Cerebellar nuclear complex (tissue), 1 donor: ENCODE measurements at places on chromosomes 11 and 22.

DNA sequence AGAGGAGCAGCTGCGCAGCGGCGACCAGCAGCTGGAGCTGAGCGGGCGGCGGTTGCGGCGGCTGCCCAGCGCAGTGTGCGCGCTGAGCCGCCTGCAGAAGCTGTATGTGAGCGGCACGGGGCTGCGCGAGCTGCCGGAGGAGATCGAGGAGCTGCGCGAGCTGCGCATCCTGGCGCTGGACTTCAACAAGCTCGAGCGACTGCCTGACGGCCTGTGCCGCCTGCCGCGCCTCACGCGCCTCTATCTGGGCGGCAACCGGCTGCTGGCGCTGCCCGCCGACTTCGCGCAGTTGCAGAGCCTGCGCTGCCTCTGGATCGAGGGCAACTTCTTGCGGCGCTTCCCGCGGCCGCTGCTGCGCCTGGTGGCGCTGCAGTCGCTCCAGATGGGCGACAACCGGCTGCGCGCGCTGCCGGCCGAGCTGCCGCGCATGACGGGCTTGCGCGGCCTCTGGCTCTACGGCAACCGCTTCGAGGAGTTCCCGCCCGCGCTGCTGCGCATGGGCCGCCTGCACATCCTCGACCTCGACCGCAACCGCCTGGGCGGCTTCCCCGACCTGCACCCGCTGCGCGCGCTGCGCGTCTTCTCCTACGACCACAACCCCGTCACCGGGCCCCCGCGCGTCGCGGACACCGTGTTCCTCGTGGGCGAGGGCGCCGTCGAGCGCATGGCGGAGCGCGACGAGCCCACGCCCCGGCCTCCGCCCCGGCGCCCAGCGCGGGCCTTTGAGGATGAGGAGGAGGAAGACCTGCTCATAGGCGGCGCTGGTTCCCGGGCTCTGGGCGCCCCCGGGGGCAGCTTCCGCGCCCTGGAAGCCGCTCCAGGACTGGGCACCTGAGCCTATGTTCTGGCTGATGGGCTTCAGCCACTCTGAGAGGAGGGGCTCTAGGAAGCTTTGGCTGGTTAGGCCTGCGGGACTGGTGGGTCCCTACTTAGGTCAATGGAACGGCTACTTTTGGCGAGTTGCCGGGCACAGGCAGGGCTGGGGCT is 787 bp downstream of the LRRC10B start:
- no peak for DNase-seq

GRCh38 chr11:111977146-111978027 is 40.2 kb downstream of the DIXDC1 start:
- DNase-seq = no peak

- no peak for DNase-seq
Measured at GRCh38 chr11:39434466-39434865, 2025.0 kb downstream of the LRRC4C start.

DNA sequence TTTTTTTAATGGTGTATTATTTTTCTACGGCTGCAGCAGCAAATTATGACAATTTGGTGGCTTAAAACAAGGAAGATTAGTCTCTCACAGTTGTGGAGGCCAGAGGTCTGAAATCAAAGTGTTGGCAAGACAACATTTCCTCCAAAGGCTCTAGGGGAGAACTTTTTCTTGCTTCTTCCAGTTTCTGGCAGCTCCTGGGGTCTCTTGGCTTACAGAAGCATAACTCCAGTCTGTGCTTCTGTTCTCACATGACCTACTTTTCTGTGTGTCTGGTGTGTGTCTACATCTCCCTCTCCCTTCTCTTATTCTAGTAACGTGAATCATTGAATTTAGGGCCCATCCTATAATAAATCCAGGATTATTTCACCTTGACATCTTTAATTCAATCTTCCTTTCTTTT is 551.9 kb upstream of the LUZP2 start:
- DNase-seq = no peak

GRCh38 chr22:48884786-48885185 is 942.9 kb downstream of the BRD1 start:
- no peak for DNase-seq

- no peak for DNase-seq
Measured at GRCh38 chr11:11992257-11993212, 15.9 kb downstream of the DKK3 start.

DNA sequence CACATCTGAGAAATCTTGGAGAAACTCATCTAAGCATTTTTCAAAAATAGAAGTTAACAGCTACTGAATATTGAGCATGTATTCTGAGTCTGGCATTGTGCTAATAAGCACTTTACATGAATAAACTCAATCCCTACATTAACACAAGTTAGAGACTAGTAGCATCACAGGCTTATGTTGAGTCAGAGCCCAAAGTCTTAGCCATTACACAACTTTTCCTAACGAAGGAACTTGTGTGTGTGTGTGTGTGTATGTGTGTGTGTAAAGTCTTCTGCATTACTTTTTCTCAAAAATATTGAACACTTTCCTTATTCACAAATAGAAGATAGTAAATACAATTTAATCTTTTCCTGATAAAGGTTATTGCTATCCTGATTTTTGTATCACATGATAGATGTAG is 8.7 kb upstream of the CLPB start:
- no peak for DNase-seq

- no peak for DNase-seq
Measured at GRCh38 chr22:44172370-44173108, 8.2 kb upstream of the PARVG start.

DNA sequence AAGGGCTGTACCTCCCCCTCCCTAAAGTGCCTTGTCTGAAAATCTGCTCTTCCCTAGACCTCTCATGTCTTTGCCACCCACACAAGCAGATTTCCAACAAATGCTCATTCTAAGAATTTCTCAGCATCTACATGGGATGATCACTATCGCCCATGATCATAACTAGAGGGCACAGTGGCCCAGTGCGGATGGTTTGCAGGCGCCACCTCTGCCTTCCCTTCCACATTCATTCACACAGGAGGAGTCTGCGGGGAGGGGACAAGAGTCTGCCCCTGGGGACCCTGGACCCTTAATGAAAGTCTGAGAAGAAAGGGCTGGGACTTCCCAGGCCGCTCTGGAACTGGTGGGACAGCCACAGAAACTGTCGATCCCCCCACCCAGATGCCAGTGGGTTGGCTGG is 28.9 kb downstream of the KCTD17 start:
- DNase-seq = no peak

GRCh38 chr22:21652547-21653545 is 10.7 kb downstream of the SDF2L1 start:
- DNase-seq = no peak

GRCh38 chr11:105705786-105706530 is 96.1 kb downstream of the GRIA4 start:
- DNase-seq = peak; percentile 73
